ENCODE measurements at places on chromosomes 7 and 10.

DNA sequence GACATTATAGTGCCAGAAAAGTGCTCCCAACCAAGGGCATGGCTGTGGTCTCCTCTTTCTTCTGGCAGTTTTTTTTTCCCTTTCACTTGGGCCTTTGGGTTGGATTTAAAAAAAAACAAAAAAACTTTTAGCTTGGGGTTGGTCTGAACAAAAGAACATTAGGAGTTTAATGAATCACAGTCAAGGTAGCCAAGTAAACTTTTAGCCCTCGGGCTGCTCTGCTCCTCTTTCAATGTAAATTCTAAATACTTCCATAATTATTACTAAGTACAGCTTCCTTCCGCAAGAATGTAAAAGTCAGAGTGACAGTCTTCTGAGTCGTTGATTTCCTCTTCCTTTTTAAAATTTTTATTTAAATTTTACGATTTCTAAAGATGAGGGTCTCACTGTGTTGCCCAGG, 79.2 kb downstream of the NRF1 start:
- no peak for DNase-seq

GRCh38 chr10:6995341-6995740, 415.3 kb upstream of the PRKCQ start:
- DNase-seq: no peak

DNA sequence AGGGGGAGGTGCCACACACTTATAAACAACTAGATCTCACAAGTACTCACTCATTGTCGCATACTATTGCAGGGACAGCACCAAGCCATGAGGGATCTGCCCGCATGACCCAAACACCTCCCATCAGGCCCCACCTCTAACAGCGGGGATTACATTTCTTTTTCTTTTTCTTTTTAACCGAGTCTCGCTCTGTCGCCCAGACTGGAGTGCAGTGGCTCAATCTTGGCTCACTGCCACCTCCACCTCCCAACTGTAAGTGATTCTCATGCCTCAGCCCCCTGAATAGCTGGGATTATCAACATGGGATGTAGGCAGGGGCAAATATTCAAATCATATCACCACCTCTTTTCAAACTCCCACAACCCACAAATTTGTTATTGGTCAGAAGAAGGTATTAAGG, 76.7 kb downstream of the SKAP2 start:
- no peak for DNase-seq

DNA sequence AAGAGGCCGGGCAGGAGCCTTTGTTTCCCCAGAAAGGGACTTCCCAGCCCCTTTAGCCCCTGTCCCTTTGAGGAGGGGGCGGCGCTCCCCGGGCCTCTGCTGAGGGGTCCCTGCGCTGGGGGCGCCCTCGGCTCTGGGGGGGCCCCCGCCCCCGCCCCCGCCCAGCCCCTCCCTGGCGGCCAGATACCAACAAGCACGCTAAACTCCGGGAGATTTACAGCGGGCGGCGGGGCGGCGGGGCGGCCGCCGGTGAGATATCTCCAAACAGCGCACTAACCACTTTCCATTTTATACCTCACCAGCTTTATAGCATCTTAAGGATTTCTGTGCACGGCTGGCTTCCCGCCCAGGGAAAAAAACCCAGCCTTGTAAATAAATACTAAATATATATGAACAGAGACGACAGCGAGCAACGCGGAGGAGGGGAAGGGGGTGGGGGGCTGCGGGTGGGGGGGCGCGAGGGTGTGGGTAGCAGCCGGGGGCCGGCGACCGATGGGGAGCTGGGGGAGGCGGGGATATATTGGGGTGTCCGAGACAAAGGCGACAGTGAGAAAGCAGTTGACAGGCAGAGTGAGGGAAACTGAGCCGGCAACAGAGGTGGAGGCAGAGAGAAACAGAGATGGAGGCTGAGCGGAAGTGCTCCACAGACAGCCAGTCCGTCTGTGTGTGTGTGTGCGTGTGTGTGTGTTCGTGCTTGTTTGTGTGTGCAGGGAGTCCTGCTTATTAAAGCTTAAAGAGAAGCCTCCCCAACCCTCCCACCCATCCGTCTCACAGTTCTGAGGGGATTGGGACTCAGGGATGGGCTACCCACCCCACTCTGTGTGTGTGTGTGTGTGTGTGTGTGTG, 85.8 kb downstream of the HIF1AN start:
- no peak for DNase-seq

- no peak for DNase-seq
Measured at GRCh38 chr7:113562801-113563200, 356.0 kb downstream of the PPP1R3A start.

GRCh38 chr7:12316925-12317324, 86.7 kb downstream of the VWDE start:
- DNase-seq: no peak

DNA sequence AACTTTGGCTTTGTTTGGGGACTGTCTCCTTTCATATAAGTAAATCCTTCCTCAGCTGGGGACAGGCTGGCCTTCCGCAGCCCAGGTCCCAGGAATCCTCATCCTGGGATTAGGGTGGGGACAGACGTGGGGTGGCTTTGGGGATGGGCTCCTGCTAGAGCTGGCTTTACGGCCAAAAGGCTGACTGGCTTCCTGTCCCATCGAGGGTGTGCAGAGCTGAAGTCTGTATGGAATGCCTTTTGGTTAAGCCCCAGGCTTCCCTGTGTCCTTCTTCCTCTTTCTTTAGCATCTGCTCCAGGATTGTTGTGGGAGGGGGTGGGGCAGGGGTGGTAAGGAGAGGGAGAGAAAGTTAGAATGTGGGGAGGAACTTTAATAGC, 59.4 kb upstream of the AQP1 start:
- DNase-seq: no peak

DNA sequence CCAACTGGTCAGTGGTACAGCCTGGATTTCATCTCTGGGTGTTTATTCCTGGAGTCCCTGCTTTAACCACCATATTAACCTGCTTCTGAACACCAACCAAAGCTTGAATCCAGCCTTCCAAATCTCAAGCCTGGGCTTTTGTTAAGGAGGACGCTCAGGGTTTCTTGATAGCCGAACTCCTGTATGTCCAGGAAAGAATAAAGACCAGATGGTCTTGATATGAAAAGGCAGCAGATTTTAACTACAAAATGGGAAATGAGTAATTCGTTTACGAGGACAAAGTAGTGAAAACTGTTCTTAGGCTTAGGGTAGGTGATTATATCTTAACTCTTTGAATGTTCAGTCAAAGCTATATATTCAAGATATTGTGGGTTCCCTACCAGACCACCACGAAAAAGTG, 129.1 kb upstream of the INSYN2A start:
- DNase-seq: no peak

DNA sequence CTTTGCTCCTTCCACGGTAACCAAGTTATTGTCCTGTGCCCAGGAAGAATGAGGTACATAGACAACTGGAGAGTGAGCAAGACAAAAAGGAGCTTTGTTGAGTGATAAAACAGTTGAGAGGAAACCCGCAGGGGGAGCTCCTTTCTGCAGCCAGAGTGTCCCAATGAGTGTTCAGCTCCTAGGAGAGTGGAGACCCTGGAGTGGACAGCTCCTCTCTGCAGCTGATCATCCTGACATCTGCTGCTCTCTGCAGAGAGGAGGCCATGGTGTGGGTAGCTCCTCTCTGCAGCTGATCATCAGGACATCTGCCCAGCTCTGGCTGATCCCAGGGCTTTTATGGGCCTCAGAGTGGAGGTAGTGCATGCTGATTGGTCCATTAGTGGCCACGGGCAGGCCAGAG, 53.4 kb upstream of the PCDH15 start:
- DNase-seq: no peak

GRCh38 chr7:2802504-2803341, 41.4 kb downstream of the GNA12 start:
- DNase-seq: no peak

- DNase-seq: no peak
Measured at GRCh38 chr7:92705831-92706230, 115.6 kb upstream of the FAM133B start.

DNA sequence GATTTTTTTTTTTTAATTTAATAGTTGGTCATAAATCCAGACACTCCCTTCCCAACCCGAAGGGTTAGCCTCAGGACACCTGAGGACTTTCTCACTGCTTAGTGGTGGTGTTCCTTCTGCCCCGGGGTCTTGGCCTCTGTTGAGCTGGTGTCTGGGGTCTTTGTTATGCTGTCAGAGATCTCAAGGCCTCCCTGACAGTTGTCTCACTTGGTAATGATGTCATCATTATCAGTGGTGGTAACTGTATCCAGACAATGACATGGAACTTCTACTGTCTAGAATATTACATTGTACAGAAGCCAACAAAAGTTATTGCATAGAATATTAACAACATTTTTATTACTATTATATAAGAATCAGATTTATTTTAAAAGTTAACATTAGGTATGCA, 32.9 kb downstream of the PPP2R2D start:
- DNase-seq: no peak

GRCh38 chr7:98097042-98097645, 9.5 kb upstream of the LMTK2 start:
- no peak for DNase-seq

DNA sequence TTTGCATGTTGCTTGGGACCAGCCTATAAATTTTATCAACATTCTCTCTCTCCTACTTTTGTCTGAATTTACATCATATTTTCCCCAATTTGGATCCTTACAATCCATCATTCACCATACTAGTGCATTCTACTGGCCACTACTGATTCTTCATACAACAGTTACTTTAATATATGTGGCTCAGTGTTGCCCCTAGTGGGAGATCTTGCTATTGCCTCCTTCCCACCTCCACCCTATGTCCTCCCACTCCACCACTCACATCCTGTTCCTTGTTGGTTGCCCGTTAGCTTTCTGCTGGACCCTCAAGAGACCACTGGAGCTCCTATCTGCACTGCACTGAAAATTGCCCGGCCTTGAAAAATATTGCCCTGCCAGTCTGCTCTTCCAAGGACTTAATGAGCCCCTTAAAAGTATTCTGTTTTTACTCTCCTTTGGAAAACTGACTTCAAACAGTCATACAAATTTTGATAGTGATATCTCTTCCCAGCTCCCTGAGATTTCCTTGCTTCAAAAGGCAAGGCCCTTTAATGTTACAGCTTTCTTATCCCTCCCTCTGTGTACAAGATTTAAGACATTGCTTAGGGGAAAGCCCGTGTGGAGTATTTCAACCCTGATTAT, 243.2 kb upstream of the TMEM229A start:
- DNase-seq: no peak
